B cell (primary cell): ENCODE measurements at places on chromosomes 11 and 22.

GRCh38 chr22:46833228-46833627 lies 70.8 kb downstream of the TBC1D22A start:
- DNase-seq = no peak

- no peak for DNase-seq
Observed at GRCh38 chr11:125554038-125554437, 15.2 kb upstream of the EI24 start.

- DNase-seq = no peak
Observed at GRCh38 chr22:27422442-27422841, 379.1 kb downstream of the MN1 start.

GRCh38 chr11:12746593-12747097 lies 72.4 kb downstream of the TEAD1 start:
- no peak for DNase-seq

DNA sequence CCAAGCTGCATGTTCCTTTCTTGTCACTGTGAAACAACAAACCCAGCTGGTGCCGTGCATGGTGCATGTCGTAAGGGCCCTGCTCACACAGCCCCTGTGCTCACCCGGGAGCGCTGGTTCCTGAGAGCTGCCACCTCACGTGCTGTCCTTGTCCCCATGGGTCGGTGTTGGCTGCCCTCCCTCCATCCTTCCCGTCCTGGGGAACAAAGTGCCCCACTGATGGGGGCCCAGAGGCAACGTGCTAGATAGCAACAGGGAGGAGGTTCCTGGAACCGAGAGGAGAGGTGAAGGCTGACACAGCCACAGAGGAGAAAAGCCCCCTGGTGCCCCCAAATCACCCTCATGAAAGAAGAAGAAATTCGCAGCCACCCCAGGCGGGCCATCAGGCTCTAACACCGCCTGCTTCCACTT lies 56.6 kb upstream of the SLC22A12 start:
- no peak for DNase-seq

- no peak for DNase-seq
Observed at GRCh38 chr22:25495285-25495684, 69.2 kb upstream of the GRK3 start.

- no peak for DNase-seq
Observed at GRCh38 chr11:118957549-118957948, 1.5 kb downstream of the UPK2 start.

DNA sequence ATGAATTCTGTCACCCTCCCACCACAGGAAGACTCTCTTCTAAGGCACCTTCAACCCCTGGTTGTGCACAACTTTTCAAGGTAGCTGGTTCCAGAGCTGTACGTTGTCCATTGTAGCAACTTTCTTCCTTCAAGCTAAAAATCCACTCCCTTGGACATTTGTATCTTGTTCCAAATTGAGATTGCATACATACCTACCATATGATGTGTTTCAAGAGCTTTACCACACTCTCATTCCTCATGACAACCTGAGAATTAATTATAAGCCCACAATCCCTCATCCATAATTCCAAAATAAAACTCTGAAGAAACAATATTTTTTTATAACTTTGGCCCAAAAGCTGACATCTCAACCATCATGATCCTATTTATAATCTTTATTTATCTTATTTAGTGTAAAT lies 3.0 kb downstream of the OR52W1 start:
- no peak for DNase-seq

DNA sequence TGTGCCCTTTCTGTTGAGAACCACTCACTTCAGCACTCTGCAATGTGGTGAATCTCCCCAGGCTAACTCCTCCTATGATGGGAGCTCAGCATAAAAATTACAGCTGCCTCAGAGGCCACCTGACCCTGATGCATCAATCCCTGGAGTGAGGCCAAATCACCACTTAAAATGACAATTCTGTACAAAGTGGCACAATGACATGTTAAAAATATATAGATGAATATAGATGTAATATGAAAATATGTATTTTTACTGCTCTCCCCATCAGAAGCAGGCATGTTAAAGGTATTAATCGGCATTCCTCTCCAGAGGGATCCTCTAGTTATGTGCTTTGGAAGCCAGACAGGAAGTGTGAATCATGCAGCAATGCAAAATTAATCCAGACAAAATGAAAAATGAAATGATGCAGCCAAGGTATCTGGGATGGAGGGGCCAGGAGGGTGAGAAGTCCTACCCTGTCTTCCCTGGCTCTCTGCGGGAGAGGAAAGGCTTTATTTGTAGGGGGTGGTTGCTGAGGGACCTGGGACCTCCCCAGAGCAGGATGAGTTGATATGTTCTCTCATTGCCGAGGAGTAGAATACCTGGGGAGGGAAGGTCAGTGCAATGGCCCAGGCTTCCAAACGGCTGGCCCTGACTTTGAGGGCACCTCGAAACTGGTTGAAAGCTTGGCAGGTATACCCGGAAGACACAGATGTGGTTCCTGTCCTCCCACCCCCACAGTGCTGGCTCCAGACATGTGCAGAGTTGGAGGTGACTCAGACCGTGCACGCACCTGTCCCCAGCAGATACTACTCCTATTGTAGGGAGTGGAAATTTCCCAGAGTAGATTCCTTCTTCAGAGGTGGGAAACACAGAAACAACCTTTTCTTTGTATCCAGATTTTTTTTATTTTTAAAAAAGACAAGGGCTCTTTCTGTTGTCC lies 347.9 kb upstream of the NCAM1 start:
- no peak for DNase-seq

DNA sequence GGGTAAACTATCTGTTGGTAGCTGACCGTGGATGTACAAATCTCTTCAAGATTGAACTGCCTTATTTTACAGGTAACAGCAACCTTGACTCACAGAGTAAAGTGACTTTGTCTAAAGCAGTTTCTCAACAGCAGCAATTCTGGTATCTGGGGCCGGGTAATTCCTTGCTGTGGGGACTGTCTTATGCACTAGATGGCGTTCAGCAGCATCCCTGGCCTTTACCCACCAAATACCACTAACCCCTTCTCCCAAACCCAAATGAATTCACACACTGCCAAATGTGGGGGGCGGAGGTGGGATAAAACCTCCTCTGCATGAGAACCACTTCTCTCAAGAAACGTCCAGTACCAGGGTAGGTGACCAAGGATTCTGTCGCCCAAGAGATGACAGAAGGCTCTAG lies 1.7 kb upstream of the INCENP start:
- no peak for DNase-seq

DNA sequence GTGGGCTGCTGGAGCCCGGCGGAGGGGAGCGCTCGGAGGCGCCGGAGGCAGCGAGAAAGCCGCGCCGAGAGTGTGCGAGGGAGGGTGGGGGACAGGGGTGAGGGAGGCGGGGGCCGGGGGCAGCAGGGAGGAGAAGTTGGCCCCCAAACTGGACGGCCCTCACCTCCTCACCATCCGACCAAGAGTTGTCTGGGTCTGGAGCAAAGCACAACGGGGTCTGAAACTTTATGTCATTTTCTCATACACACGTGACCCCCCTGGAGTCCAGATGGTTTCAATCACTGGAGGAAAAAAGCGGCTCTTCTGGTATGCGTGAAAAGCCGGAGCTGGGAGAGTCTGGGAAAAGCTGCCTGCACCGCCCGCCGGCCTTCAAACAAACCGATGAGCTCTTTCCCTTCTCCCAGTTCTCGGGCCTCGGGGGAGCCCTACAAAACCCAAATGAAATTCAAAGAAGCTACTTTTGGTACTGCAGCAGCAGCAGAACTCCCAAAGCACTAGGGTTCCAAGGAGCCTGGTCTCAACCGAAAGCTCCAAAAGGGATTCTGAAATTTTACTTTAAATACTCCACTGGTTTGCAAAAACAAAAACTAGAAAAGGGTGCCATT lies 39.7 kb upstream of the AKIP1 start:
- peak; percentile 19 for DNase-seq

GRCh38 chr22:50190941-50191741 lies 5.4 kb downstream of the TRABD start:
- peak; percentile 97 for DNase-seq

- DNase-seq = no peak
Observed at GRCh38 chr22:47328550-47329243, 566.2 kb downstream of the TBC1D22A start.

DNA sequence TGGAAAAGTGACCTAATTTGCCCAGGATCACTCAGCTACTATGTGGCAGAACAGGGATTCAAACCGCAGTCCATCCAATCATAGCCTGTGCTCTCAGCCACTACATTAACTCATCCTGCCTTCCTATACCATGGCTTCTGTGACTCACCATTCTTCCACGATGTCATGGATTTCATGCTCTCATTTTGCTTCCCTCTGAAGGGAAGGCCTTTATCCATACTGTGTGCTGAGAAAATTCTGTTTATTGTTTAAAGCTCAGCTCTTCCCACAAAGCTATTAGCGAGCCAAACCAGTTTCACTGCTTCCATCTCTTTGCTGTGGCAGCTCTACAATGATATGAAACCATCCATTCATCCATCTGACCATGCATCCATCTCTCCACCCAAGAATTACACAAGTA lies 289.9 kb downstream of the TENM4 start:
- no peak for DNase-seq
